ENCODE measurements at places on chromosomes 2 and 18.
A peak's percentile ranks its signal among the peaks of the same experiment; 100 is the strongest.

- DNase-seq: no peak
These were observed 53.8 kb downstream of the CTAGE1 start for GRCh38 chr18:22363867-22364463.

GRCh38 chr18:33593261-33593660 is 15.2 kb downstream of the ASXL3 start:
- no peak for DNase-seq

- DNase-seq: no peak
These were observed 2.5 kb downstream of the TMBIM1 start for GRCh38 chr2:218289639-218290315.

DNA sequence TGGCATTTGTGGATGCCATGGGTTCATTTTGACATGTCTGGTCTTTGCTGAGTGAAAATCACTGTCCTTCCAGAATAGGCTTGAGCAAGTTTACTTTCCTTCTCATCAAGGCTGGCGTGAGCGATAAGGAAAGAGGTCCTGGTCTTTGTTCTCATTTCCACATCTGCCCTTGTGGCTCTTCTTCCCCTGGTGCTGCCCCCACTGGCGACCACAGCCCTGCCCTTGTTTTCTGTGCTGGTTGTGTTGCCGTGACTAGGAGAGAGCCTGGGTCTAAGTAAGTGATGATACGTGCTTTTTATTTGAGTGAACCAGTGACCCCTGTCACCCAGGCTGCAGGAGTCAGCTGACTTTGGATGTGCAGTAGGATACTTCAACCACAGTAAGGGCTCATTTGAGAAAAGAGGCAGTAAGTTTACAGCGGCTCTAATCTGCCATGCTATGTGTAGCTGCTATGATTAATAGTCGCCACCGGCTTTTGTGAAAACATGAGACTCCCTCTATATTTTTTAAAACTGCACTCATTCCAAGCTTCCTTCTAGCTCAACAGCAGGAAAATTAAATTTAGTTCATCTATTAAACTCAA is 441.7 kb downstream of the RNF144A start:
- no peak for DNase-seq

GRCh38 chr18:49762191-49763077 is 50.9 kb downstream of the ACAA2 start:
- DNase-seq: no peak

- DNase-seq: no peak
These were observed 13.6 kb downstream of the CIB4 start for GRCh38 chr2:26627350-26628105.

DNA sequence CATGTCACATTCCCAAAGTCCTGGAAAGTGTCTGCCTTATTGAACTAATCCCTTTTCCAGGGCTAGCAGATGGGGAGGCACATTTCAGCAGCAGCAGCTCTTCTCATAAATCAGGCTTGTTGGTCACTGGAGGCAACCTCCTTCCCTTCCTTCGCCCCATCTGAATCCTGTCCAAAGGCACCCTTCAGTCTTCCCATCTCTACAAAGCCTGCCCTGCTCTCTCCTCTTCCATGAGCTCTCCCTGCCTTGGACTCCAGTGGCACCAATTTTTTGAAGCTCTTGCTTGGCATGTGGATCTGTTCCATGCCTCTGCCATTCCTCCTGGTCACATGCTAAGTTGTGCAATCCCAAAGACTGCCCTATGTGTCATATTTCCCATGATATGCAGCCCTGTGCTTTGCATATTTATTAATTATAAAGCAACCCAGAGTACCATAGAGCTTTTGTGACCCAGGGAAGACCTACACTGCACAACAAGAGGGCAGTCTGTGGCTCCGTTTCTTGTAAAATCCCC is 70.3 kb downstream of the ANTXR1 start:
- DNase-seq: no peak

- peak; percentile 40 for DNase-seq
These were observed 2.9 kb upstream of the CASP8 start for GRCh38 chr2:201257381-201257955.

DNA sequence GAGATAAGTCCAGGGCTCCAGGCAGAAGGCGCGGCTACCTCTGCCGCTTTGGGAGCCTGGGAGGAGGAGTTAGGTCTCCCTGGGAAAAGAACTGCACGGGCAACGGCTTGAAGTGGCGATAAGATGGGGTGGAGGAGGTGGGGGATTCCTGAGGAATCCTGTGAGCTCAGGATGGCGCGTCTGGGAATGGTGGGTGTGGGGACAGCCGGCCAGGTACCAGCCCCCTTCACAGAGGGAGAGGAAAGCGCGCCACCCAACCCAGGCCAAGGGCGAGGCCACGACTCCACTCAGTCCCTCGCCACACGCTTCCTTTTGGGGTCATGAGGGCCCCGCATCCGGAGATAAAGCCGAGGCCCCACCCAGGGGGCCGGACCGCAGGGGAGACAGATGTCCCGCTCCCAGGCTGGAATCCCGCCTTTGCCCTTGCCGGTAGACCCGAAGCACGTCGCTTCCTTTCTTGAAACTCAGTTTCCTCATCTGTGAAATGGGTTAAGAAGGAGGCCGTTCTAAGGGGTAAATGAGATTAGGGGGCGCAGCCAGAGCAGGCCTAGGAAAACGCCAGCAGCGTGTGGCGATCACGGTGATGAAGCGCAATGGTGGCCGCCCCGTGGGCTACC is 1.7 kb upstream of the CTDSP1 start:
- peak; percentile 76 for DNase-seq

DNA sequence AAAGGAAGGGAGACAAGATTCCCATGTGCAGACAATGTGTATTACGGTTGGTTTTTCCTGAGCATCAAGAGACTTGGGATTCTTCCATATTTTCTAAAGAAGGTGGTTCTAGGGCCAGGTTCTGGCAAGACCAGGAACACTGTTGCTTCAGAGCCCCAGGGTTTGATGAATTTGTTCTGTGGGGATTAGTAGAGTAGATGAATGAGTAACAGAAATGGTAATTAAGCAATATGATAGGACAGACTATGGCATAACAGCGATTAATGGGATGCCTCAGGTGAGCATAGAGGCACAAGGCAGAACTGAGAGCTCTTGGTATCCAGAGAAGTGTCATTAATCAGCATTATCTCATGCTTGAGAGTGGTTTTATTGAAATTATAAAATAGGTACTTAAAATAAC is 82.8 kb upstream of the PNPT1 start:
- no peak for DNase-seq

DNA sequence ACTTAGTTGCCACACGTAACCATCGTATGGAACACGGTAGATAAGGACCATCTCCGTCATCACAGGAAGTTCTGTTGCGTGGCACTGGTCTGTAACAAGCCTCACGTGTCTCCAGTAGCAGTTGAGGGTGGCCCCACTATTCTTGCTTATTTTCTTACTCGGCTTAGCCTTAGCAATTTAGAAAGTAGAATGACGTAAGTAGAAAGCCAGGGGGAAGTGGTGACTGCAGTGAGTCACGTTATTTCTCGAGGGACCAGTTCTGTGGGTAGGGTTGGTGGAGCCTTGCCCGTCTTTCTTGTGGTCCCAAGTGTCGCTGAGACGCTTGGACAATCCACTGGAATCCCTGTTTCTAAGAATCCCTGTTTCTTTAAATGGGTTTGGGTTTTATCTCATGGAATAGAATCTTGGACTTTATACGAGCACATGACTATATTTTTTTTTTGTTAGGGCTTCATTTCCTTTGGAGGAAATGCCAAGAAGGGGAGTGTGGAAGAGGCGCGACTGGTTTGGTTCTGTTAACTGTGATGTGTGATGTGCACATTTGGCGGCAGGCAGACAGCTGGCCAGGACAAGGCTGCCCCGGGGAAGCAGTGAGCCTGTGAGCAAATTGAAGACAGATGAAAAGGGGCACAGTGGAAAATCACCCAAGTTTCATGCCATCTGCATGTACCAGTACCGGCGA is 96.2 kb downstream of the CABLES1 start:
- peak; percentile 88 for DNase-seq

- DNase-seq: no peak
These were observed 20.8 kb downstream of the PXDN start for GRCh38 chr2:1723397-1724042.

DNA sequence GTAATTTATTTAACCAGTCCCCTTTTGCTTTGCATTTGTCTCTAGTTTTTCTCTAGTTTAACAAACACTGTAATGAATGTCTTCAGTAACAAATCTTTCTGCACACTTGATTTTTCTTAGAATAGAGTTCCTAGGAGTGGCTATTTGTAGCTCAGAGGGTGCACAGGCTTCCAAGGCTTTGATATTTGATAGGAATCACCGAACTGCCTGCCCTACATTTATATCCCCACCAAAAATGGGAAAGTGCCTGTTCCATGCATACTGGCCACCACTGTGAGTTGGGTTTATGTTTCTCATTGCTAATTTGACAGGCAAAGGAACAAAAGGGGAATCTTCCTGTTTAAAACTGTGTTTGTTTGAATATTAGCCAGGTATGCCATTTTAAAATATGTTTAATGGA is 238.7 kb downstream of the SH3RF3 start:
- no peak for DNase-seq

Data from T-helper 2 cell treated with Interferon-gamma antibody and Interleukin-4, amounts not matched to agents 5 μg/mL and 100 μg/mL, for 36 hours (primary cell).